ENCODE measurements at places on chromosomes 7 and 10.

GRCh38 chr7:33179519-33179918, 50.2 kb downstream of the BBS9 start:
- no peak for DNase-seq

DNA sequence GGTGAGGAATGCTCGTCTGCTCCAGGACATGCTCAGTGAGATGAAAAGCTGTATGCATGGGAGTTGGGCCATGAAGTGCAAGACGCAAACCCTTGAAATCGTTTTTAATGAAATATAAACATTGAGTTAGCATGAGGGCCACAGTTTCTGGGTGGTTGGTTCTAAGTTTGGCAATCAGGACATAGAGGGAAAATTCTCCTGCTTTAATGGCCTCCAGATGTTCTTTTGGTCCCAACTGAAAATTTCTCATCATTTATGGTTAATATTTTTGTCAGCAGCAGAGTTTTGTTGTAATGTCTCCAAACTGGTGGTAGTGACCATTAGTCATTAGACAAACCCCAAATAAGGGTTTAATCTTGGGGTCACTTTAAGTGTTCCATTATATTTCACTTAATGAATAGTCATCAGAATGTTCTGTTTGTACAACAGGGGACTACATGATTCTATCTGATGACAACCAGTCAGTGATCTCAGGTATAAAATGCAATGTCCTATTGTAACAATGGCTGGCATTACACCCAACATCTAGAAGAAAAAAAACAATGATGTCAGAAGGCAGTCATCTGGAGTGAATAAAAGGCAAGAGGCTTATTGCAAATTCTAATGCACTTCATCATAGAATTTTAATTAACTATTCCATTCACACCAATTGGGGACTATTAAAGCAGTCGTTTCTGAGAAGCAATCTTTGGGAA, 197.4 kb downstream of the JCAD start:
- DNase-seq = no peak

DNA sequence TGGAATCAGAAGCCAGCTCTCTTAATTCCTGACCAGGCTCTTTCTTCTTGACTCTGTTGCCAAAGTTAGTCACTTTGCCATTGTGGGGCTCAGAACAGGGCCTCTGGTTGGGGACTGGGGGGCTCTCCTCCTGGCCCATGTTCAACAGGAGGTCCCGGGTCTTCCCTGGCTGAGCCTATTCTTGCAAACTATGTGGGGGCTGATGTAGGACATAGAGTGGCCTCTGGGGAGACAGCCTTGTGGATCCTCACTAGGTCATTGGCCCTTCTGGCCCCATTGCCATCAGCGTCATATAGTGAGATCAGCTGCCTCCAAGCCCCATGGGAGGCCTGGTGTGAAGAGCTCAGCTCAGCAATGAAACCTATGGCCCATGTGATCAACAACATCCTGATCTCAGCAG, 77.6 kb upstream of the LEP start:
- DNase-seq = no peak

GRCh38 chr10:83176901-83177300, 962.4 kb upstream of the GHITM start:
- no peak for DNase-seq

DNA sequence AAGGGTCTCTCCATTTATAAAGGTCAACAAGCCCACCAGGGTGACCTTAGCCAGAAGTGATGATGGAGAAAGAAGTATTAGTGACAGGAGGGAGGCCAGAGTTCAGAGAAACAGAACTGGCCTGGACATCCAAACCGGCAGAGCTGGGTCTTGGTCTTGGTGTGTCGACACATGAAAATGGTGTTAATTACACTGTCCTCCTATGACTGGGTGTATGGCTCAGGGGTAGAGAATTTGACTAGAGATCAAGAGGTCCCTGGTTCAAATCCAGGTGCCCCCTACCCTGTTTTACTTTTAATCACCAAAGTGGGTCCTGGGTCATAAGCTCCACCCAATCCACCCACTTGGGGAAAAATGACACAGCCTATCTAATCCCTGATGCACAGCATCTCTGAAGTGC, 110.6 kb upstream of the ZNF746 start:
- DNase-seq = no peak

DNA sequence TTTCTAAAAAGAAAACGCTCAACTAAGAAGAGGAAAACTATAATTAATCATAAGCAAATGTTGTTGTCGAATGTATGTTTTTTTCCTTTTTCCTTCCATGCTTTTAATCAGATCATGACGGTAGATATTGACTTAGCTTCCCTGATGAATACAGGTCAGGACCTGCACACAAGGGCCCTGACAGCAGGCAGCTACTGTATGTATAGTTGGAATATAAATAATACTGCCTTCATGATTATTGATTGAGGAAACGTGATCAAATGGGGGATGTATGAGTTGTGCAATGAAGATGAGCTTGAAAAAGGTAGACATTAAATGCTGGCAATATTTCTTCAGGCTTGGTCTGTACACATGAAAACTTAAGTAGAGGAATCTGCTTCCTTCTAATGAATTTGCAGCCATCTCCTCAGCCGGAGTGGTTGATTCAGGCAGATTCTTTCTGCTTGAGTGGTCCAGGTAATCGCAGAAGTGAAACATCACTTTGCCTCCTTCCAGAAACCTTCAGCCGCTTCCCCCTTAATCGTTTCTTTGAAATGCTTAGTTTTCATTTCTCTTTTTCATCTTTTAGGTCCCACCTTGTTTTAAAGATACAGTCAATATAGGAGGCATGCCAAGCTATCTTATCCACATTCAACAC, 656.5 kb downstream of the SDK1 start:
- DNase-seq = no peak

DNA sequence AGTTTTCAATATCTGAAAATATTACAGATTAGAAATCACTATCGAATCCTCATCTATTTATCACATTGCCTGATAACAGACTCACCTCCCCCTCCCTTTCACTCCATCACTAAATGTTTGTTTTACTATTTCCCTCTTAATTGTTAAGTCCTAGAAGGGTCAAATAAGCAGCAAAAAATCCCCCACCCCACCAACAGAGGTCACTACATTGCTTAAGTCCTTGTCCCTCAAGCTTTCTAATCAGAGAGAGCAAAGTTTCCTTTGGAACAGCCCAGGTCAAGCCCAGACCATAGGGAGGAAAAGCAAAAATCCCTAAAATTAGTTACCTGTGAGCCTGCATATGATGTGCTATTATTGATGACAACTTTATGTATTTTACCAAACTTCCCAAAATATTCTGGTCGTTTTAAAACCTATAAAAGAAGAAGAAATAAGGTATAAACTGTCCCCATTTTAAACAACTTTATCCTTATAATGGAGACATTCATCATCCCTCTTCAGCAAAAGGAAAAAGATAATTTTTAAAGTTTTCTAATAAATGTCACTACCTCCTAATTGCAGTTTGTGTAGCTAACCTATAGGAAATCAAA, 95.0 kb downstream of the CNOT4 start:
- DNase-seq = no peak

DNA sequence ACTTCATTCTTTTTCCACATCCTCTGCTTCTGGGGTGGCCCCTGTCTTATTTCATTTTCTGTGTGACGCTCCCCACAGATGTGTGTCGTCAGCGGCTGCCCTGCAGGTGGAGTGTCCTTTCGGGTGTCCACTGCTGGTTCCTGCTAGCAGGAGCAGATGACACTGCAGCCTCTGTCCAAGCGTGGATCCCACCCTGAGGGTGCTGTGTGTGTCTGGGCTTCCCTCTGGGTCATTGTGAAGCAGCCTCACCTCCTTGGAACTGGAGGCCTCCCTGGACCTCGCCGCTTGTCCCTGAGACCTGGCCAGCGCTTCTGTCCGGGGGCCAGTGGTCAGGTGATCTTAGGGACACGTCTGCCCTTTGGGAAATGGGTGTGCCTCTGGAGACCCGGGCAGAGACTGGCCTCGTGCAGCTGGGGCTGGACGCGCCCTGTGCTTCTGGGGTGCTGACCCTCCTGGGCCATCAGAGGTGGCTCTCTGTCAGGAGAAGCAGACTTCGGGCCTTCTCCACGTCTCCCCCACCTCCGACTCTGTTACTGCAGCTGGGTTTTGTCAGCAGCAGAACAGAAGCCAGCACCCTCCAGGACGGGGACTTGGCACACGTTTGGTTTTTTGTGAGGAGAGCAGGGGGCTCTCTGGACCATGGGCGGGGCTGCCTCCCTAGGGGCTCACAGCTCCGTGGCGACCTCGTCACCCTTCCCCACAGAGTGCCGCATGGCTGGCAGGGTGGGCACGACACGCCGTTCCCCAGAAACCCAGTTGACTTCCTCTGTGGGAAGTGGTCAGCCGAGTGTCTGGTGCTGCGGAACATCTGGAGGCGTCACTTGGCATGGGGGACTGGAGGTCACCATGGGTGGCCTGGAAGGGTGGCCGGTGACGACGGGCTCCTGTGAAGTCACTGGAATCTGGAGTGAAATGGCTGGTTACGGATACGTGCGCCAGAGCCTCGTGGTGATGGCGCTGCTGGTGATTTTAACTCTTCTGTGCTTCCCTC, 48.4 kb downstream of the INPP5A start:
- no peak for DNase-seq

DNA sequence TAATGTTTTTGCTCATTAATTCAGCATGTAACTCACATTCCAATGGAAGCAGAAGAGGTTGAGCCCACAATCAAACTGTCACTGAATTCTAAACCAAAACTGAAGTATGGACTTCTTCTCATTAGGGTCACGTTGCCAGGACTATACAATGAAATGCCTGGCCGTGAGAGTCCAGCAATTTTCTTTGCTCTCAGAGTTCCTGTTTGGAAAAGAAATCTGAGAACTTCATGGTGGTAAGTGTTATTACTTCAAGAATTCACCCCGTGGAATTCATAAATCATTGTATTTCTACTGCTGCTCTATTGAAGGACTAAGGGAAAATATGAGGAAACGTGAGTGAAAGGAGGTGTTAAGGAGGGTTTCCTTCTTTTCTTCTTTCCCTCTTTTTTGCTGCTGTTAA, 441.8 kb upstream of the AKR1E2 start:
- DNase-seq = no peak

DNA sequence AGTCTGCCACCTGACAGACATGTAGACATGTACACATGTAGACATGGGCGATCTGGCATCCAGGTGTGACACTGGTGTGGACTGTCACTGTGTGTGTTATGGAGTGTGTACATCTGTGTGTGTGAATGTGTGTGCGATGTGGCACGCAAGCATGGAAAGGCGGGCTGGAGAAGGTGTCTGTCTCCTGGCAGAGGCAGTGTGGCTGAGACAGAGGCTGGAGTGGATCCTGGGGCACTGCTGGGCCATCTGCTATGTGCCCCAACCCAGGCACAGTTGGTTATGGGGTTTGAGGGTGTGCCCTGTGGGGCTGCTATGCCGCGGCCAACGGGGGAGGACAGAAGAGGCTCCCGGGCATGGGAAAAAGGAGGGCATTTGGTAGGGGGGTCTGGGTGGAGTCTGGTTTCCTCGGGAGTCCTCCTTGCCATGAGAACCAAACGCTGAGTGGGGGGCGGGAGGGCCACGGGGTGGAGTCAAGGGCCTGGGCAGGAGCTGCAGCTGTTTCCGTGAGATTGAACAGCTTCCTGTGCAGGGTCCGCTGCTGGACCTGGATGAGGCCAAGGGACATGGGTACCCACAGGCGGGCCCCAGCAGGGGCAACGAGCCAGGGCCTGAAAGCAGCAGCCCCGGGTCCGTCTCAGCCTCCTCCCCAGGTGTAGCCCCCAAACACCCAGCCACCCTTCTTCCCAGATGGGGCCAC, 1.3 kb downstream of the ELN start:
- no peak for DNase-seq

GRCh38 chr10:25105743-25106260, 69.0 kb upstream of the GPR158 start:
- DNase-seq = no peak

DNA sequence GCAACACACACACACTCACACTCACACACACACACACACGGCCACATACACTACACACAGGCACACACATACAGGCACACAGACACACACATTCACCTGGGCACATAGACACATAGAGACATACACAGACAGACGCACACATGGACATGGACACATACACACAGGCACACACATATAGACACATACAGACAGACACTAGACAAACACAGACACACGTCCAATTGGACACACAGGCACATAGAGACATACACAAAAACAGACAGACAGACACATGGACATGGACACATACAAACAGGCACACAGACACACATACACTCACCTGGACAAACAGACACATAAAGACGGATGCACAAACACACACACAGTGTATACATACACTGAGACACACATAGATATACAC, 21.7 kb upstream of the ACTR3B start:
- no peak for DNase-seq

GRCh38 chr7:48298779-48299178, 127.5 kb downstream of the ABCA13 start:
- DNase-seq = no peak

GRCh38 chr7:79137942-79138341, 315.5 kb downstream of the MAGI2 start:
- no peak for DNase-seq

DNA sequence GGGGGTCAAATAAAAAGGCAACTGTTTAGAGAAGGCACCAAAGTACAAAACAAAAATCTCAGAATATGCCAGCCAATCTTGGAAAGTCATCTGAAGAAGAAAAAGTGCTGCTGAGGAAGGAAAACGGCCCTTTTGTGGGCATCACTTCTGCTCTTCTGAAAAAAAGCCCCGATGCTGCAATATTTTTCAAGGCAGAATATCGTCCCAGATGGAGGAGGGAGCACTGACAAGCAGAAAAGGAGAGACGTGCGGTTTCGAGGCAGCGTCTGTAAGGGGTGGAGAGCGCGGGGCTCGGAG, 959 bp upstream of the ATRNL1 start:
- DNase-seq = no peak

DNA sequence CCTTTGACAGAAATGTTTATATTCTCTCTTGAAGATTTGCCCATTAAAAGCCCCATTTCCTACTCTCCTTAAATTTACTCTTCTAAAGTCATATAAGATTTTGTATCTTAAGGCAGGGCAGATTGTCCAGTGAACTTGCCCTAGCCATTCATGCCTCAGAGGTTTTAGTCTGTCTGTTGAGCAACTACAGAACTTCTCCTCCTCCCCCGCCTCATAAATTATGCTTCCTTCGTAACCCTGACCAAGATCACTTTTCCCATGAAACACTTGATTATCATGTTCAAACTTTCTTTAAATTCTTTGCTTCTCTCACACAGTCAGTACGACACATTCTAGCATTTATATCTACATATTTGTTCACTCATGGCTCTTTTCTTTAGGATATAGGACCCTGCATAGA, 621.3 kb downstream of the ANKRD7 start:
- DNase-seq = no peak

- no peak for DNase-seq
These were observed 58.8 kb upstream of the FHIP2A start for GRCh38 chr10:114762811-114763210.

- no peak for DNase-seq
These were observed 456.4 kb downstream of the TNS3 start for GRCh38 chr7:47125529-47125928.

- no peak for DNase-seq
These were observed 45.9 kb downstream of the DOCK4 start for GRCh38 chr7:112160130-112160770.

- no peak for DNase-seq
These were observed 33.3 kb downstream of the ARHGAP19 start for GRCh38 chr10:97259119-97259518.

GRCh38 chr7:112630565-112630964, 149.8 kb downstream of the LSMEM1 start:
- no peak for DNase-seq

DNA sequence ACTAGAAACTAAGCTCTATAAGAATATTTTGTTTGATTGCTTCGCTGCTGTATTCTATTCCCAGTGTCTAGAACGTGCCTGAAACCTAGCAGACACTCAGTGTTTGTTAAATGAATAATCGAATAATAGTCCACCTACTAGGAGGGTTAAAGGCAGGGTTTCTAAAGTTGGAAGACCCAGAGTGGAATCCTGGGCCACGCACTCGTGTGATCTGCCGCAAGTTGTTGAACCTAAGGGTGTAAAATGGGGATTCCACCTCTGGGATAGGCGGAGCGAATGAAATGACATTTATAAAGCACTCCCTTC, 702 bp upstream of the AGFG2 start:
- no peak for DNase-seq
